ENCODE measurements at places on chromosomes 1 and 21.

GRCh38 chr1:17601643-17602382 lies 62.3 kb downstream of the ARHGEF10L start:
- DNase-seq = no peak

- DNase-seq = no peak
Observed at GRCh38 chr1:207805841-207806421, 54.1 kb downstream of the CD46 start.

- DNase-seq = no peak
Observed at GRCh38 chr1:6538956-6539355, 15.4 kb downstream of the NOL9 start.

GRCh38 chr21:35294231-35294898 lies 245.3 kb upstream of the RUNX1 start:
- DNase-seq = no peak

DNA sequence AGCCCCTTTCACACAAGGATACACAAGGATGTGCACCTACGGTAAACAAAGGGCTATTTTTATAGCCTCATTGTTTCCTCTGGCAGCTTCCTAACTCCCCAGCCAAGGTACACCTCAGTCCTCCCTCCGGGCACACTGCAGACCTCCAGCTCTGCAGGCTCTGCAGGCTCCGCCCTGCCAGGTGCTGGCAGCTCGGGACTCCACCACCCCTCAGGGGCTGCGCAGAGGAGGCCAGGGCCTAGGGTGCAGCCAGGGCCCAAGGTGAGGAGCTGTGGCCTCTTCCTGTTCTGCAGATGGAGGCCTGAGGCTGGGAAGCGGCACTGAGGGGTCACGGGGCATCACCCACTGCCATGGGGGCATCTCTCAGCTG lies 19.8 kb upstream of the CLSTN1 start:
- DNase-seq = peak; percentile 99

- DNase-seq = no peak
Observed at GRCh38 chr1:200973937-200974657, 49.4 kb downstream of the KIF21B start.

DNA sequence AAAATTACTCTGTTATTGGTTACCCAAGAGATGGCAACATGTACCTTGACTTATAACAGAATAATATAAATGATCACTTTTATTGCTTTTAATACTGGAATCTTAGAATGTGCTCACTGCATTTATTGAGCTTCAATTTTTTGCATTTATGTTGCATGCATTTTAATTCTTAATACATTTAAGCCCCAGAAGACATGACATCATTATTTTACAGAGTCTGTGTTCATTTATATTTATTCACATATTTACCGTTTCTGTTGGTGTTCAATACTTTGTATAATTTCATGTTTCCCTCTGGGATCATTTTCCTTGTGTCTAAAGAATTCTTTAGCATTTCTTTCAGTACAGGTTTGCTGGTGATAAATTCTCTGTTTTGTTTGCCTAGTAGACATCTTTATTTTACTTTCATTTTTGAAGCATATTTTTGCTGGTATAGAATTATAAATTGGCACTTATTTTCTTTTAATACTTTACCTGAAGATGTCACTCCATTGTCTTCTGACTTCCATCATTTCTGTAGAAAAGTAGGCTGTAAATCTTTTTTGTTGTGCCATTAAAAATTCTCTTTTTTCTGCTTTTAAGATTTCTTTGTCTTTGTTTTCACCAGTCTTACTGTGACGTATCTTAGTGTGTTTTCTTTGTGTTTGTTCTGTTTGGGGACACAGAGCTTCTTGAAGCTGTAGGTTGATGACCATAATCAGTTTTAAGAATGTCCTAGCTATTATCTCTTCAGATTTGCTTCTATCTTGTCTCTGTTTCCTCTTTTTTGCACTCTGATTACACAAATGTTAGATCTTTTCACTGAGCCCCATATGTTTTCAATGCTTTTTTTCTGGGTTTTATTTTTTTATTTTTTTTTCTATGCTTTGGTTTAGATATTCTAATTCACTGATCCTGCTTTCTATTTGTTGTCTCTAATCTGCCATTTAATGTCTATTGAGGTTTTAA lies 26.9 kb downstream of the DISP3 start:
- DNase-seq = no peak

DNA sequence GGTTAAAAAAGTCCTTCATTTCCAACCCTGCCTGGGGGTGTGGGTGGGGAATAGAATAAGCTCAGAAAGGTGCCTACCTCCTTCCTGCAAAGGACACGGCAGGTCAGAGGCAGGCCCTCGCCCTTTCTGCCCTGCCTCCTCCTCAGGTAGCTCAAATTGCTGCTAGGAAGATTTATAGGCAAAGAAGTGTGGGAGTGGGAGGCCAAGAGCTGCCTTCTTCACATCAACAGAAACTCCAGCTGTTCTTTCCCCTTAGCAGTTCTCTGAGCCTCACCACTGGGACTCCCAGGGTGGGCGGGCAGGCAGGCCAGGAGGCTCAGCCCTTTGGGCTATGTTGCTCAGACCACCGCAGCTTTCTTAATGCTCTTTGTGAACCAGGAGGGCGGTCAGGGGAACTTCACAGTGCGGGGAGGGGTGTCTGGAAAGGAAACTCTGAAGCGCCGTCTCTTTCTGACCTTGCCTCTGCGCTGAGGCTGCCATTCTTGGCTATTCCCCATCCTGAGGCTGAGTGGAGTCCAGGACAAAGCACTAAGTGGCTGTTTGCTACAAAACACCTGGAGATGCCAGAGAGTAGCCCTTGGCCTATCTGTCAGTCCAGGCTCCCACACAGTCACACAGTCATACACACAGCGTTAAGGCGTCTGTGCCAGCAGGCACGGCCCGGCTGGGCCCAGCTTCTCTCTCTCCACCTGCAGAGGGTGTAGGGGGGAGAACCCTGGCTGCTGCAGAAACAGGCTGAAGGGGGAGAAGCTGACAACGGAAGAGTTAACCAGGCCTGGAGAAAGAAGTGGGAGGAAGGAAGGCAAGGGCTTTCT lies 3.0 kb upstream of the A3GALT2 start:
- DNase-seq = no peak

- DNase-seq = no peak
Observed at GRCh38 chr1:19074902-19075721, 118.6 kb upstream of the IFFO2 start.

GRCh38 chr1:35120458-35121133 lies 41.4 kb downstream of the ZMYM1 start:
- DNase-seq = no peak

- DNase-seq = no peak
Observed at GRCh38 chr21:41059871-41060270, 108.1 kb upstream of the BACE2 start.

- no peak for DNase-seq
Observed at GRCh38 chr1:17498214-17498613, 41.3 kb upstream of the ARHGEF10L start.

GRCh38 chr1:234478481-234479309 lies at the start of gene TARBP1:
Gene TARBP1, minus strand, starts transcription at chr1:234479179. Its CDS starts 76 bp downstream, at chr1:234479103.
- DNase-seq = peak; percentile 65

GRCh38 chr1:171610385-171610784 lies 11.7 kb upstream of the MYOCOS start:
- DNase-seq = no peak

- DNase-seq = no peak
Observed at GRCh38 chr1:17686258-17686657, 68.9 kb upstream of the ACTL8 start.

- DNase-seq = no peak
Observed at GRCh38 chr1:236465231-236465958, 58.4 kb upstream of the LGALS8 start.

DNA sequence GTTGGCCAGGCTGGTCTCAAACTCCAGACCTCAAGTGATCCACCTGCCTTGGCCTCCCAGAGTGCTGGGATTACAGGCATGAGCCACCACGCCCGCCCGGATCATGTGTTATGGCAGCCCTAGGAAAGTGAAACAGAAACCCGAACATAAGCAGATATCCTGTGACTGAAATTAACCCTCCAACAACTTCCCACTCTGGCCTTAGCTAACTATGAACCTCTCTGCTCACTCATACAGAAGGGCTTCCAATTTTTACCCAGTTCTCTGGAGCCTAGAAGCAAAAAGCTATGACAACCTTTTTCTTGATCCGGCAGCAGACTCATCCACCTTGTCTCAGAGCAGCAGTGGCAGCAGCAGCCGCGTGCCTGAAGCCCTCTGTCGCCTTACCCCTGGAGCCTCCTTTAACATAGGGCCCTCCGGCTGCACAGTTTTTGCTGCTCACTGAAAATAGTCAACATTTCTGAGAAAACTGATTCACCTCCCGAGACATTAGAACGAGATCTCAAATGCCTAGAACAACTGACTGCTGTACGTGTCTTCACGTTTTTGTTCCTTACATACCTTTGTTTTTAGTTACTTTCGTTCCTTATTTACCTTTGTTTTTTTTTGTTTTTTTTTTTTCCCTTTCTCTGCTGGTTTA lies 9.3 kb downstream of the CBR1 start:
- DNase-seq = no peak

- DNase-seq = peak; percentile 47
Observed at GRCh38 chr1:204649721-204650521, 35.6 kb downstream of the LRRN2 start.

DNA sequence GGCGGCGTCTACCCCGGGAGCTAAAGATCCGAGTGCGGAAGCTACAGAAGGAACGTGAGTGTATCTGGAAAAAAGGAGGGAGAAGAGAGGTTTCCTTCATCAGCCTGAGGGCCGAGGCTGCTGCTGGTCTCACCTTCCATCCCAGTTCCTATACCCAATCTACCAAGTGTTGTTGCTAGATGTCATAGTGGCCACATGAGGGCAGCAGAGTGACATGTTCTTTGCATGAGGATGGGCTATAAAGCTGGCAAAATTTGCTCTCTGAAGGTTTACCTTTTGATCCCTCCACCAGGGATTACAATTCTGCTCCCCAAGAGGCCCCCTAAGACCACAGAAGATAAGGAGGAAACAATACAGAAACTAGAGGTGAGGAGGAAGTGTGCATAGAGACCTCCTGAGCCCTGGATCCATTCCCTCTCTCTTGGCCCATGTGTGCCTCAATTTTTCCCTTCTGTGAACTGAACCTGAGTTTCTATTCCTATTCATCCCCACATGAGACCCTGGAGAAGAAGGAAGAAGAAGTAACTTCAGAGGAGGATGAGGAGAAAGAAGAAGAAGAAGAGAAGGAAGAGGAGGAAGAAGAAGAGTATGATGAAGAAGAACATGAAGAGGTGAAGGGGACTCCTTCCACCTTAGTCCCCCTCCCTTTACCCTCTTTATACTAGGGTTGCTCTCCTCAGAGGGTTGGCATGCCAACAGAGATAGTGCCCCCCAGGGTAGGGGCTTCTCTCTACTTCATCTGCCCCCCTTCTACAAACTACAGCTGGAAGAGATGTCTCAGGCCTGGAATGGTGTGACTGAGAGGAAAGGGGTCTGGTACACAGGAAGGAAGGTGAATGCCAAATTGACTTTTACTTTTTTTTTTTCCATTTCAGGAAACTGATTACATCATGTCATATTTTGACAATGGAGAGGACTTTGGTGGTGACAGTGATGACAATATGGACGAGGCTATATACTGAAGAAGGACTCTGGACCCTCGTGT lies 13.3 kb downstream of the POLR3GL start:
- peak; percentile 58 for DNase-seq

DNA sequence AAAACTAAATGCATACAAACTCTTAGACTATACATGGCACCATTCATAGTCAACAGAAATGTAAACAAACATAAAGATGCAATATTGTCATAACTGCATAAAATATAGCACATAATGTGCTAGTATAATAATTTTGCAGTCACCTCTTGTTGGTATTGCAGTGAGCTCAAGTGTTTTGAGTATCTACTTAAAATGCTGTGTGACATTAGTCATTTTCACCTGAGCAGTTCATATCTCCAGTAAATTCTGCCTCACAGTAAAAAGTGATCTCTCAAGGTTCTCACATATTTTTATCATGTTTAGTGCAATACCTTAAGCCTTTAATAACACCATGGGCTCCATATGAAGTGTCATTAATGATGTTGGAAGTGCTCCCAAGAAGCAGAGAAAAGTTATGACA lies 29.6 kb upstream of the FMO2 start:
- DNase-seq = no peak

DNA sequence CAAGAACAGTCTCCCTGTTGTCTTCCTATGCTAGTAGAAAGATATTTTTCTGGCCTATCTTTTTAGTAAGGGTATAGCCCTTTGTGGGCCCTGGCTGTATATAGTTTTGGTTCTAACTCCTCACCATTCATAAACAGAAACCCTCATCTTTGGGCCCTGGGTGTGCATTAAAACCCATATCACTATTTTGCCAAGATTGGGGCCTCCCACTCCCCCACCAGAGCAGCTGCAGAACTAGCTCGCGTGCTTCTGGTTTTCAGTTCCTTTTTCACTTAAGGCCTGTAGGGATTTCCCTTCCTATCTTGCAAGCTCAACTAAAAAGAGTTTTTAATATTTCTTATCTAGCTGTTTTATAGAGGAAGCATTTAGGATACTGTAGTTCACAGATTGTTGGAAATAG lies 106.4 kb downstream of the RGL1 start:
- no peak for DNase-seq
